Left ventricle myocardium inferior (tissue), 1 donor: ENCODE measurements at places on chromosomes 16 and 17. TPM values are rescaled to one million over a fixed set of nuclear protein-coding genes. Genes with fewer than 3 reads are reported as not detected.

Gene SPHK1
- total RNA-seq: 2.3 TPM

Gene PRSS53
- total RNA-seq: 1.2 TPM

Gene BFAR
- total RNA-seq: 28.6 TPM

Gene WFDC1
- 1.3 TPM for total RNA-seq

Gene DCUN1D3
- 9.8 TPM for total RNA-seq

Gene ADAT1
- 28.4 TPM for total RNA-seq

Gene CLEC18C
- total RNA-seq: not detected

Gene CIBAR2
- total RNA-seq: not detected

Gene PSKH1
- total RNA-seq: 19.5 TPM

Gene NPIPB12
- 13.8 TPM for total RNA-seq

DNA sequence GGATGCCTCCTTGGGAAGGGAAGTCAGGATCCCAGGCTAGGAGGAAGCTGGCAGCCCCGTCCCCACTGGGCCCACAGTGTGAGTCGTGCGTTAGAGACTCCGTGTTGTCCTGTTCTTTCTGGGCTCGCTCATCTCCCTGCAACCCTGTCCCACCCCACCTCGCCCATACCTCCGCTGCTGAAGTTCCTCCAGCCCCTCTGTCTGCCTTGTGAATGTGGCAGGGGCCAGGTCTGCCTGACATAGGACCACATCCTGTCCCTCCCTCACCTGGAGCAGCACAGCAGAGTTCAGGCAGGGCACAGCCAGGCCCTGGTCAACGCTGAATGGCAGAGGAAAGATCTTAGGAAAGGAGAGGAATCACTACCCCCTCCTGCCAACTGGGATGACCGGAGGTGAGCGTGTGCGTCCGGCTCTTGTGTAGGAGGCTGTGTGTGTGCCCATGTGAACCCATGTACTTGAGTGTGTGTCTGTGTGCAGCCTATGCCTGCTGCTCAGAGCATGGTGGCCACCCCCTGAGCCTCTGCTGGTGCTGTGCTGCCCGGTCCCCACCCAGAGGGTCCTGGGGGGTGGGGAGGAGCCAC, 12.8 kb downstream of the KCNJ18 start:
- DNase-seq: no peak

DNA sequence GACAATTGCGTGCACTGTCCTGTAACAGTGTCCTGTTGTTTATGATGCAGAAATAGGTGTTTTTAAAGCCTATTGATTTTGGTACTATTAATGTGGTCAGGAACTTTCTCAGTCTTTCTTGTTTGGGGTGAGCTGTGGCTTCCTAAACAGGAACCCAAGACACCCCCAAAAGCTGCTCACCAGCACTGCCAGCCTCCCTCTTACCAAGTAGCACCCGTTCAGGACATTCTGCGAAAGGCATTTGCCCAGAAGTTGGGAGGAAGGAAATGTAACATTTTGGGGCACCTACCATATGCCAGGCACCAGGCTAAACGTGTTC, 21.6 kb upstream of the STH start:
- no peak for DNase-seq

GRCh38 chr17:27565874-27566670, 64.9 kb upstream of the LGALS9 start:
- DNase-seq: no peak

DNA sequence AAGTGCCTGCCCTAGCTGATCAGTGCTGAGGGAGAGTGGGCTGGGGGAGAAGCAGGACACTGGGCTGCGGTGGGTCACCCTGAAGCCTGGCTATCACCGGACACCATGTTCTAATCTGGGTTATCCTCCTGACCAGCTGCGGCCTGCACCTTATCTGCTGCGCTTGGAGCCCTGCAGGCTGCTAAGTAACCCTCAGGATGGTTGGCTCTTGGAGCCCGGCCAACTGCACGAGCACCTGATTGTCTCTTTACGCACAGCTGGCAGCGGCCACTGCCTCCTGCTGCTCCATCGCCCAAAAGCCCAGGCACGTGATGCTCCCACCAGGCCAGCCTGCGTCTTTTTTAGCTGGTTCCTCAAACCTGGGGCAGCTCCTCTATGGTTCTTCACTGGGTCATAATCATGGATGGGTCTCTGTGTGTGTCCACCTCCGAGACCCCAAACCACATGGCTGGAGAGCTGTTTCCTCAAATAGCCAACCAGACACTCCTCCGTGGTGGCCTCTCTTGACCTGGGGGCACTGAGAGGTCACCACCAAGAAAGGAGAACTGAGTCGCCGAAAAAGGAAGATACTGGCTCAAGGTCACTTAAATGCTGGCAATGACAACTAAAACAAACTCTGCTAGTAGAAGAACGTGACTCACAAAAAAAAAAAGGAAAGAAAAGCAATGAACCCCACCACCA, 21.7 kb downstream of the SPHK1 start:
- peak; percentile 87 for DNase-seq

GRCh38 chr17:6454495-6455320, 10.5 kb downstream of the PIMREG start:
- DNase-seq: no peak

- DNase-seq: no peak
Measured at GRCh38 chr17:56909742-56910508, 3.9 kb downstream of the TRIM25 start.

- peak; percentile 55 for DNase-seq
Measured at GRCh38 chr16:2881783-2882649, 999 bp upstream of the FLYWCH2 start.

DNA sequence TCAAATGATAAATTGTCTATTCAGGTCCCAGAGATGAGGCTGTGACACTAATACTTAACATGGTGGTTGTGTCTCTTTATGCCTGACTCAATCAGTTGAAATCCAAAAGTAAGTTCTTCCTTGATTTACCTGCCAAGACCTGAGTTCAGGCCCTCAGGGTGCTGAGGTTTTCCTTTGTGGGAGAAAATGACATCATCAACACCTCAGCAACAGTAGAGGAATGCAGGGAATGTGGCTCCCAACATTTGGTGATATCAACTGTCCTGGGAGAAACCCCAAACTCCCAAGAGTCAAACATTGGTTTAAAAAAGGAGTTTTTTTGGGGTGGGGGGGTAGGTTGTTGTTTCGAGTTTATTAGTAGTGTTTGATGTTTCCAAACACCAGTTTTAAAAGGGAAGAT, 14.7 kb downstream of the RNF43 start:
- no peak for DNase-seq
